Stimulated activated CD4-positive, alpha-beta T cell treated with anti-CD3 and anti-CD28 coated beads, Interleukin-4, amount 100 ng/mL, for 48 hours (primary cell): ENCODE measurements at places on chromosomes 1 and 21.

DNA sequence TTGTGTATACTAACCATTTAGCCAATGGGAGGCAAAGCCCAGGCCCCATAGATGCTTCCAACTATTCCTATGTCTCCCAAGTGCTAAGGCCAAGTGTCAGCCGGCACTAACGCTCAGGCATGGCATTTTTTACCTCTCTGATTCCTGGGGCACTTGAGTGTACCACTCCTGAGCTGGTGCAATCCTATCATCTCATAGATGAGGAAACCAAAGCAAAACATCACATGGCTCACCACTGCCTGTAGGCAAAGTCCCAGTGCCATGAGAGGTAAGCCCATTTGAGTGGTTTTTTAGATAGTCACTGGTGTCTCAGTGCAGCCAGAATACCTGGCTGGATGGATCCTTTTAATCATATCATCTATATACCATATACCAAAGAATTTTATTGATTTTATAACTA, 8.0 kb upstream of the CCN1 start:
- no peak for DNase-seq

DNA sequence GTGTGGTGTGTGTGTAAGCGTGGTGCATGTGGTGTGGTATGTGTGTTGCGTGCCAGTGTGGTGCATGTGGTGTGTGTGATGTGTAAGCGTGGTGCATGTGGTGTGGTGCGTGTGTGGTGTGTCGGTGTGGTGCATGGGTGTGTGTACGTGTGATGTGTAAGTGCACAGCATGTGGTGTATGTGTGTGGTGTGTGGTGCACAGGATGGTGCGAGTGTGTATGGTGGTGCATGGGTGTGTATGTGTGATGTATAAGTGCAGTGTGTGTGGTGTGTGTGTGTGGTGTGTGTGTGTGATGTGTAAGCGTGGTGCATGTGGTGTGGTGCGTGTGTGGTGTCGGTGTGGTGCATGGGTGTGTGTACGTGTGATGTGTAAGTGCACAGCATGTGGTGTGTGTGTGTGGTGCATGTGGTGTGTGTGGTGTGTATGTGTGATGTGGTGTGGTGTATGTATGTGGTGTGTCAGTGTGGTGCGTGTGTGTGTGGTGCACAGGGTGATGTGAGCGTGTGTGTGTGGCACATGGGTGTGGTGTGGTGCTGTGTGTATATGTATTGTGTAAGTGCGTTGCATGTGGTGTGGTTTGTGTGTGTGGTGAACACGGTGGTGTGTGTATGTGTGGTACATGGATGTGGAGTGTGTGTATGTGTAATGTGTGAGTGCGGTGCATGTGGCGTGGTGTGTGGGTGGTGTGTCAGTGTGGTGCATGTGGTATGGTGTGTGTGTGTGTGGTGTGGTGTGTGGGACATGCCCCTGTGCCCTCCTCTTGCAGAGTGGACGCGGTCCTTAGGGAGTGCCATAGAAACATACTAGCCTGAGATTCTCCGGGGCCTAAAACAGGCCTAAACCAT, 1.1 kb upstream of the C2CD2 start:
- DNase-seq, result no peak

DNA sequence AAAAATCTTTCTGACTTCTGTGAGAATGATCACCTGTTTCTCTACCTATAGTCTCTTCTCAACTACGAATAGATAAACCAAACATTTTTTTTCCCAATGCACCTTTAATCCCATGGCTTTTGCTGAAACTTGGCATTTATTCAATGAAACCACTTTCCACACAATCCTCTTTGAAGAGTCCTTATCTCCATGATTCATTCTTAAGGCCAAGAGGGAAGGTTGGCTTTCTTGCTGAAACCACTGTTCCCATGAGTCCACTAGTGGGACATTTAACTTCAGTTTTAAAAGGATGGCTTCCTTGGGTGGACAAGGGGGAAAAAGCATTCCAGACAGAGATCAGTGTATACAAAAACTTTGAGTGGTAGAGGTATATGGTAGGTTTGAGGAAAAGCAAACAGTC, 73.6 kb downstream of the CRB1 start:
- no peak for DNase-seq

DNA sequence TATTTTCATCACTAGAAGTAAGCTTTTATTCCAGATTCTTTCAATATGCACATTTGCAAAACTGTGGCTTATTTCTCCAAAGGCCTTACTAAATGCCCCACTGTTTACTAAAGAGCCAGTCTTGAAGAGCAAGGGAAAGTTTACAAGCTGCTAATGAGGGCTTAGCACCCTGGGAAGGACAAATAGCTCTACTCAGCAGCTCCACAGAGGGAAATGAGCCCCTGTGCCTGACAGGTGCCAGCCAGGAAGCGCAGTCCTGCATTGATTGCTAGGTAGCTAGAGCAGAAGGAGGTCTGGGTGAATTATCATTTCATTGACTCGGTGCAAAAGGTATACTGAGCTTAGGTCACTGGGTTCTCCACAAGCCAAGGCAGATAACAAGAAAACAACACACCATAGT, 307.0 kb downstream of the SETD4 start:
- no peak for DNase-seq

- no peak for DNase-seq
Measured at GRCh38 chr1:226675715-226676357, 63.2 kb downstream of the ITPKB start.

- DNase-seq, result no peak
Measured at GRCh38 chr1:111909030-111909429, 80.4 kb downstream of the KCND3 start.

DNA sequence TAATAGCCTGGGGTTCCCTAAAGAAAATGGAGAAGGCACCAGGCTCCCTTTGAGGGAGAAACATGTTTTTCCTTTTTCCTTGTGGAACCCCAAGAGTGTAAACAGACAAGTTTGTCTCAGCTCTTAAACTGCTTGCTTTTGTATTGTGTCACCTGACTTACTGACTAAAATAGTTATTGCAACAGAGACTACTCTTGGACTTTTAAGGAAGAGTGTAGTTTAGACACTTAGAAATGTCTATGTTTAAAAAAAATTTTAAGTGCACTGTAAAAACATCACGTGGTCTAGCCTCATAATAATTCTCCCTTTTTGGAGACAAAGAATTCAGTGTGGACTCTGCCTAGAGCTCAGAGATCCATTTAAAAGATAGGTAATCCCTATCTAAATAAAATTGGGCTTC, 141.1 kb downstream of the TRIM33 start:
- no peak for DNase-seq

DNA sequence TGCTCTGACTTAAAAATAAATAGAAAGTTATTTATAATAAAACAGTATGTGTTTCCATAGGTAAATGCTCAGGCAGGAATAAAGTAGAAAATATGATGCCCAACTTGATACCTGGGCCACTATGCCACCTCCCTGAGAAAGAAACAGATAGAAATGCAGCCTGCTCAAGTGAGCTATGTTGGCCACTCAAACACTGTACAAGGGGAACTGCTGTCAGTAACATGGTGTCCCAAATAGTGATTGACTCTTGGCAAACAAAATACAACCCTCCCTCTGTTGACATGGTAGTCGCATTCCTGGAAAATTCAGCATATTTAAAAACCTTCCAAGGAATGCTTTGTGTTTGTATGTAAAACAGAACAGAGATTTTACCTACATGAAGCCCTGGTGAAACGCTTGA, 66.9 kb upstream of the KCNE2 start:
- no peak for DNase-seq

DNA sequence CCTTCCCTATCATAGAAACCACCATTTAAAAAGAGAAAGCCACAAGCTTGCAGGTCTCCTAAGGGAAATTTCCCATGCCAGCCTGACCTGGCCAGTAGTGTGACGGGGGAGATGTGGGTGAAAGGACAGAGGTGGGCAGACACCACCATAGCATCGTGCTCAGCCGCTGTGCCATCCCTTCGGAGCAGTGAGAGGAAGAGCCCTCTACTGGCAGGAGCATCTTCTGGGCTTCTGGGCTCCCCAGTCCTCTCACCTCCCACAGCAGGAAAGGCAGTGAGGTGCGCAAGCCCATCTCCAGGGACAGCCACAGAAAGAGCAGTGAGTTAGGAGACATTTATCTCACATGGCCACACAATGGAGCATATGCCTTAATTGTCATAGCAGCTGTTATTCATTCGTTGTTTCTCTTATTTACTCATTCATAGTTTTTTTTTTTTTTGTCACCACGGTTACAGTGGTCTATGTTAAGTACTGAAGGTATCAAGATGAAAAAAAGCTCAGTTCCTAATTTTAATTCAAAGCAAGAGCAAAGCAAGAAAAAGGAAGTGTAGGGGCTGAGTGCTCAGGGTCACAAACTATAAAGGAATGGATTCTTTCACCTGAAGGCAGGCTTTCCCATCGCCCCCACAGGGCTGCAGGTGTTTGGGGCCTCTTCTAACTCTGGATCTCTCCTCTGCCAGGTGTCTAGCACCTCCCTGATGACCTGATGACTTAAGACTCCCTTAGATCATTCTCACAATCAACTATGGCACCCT, 48.8 kb upstream of the CAMK1G start:
- no peak for DNase-seq

DNA sequence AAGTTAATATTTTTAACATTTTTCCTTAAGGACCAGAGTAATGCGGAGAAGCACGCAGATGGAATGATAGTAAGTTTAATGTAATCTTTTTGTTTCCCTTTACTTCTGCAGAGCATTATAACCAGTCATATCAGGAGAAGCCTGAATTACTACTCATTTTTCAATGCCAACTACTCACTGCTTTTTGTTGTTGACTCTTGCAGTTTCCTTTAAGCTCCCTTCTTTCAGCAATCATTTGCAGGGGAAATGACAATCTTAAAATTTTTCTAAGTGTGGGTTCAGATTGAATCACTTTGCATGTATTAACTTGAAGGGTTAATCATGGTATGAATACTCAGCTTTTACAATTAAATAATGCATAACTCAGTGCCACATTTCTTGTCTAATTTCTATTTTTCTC, 122.2 kb downstream of the NRDC start:
- no peak for DNase-seq

DNA sequence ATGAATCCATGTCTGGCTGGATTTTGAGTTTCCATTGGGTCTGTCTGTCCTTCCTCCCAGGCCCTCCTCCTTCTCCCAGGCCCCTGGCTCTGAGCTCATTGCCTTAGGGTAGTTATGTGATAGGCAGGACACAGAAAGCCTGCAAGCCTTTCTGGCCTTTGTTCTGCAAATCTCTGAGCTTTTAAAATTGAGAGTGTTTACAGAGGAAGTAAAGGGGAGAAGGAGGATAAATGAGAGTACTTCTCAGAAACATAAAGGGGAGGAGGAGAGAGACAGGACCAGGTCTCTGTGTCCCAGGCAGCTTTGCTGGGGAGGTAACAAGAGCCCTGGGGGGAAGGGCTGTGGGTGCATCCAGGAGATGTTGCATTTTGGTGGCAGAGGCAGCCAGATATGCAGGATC, 126.7 kb downstream of the FOXD2 start:
- no peak for DNase-seq

DNA sequence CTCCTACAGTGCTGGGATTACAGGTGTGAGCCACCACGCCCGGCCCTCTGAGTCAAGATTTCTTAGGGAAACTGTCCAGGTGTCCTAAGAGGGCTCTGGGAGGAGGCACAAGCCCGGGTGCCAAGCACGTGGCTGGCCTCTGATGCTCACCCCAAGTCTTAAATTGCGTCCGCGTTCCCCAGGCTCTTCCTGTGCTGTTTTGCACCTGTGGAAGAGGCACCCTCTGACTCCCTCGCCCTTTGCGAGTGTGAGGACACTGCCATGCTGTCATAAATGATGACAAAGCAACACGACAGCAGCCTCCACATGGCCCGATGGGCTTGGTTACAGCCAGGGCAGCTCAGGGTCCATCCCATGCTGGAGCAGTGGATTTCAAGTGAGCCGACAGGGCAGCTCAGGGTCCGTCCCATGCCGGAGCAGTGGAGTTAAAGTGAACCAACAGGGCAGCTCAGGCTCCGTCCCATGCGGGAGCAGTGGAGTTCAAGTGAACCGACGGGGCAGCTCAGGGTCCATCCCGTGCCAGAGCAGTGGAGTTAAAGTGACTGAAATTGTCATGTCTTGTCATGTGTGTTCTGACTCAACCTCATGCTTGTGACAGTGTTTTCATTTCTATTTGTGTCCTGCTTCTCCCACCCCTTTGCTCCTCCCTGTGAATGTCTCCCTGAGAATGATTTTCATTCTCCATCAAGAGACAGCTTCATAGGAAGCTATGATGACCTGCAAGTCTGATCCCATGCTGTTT, 33.9 kb downstream of the PCNT start:
- DNase-seq, result no peak

DNA sequence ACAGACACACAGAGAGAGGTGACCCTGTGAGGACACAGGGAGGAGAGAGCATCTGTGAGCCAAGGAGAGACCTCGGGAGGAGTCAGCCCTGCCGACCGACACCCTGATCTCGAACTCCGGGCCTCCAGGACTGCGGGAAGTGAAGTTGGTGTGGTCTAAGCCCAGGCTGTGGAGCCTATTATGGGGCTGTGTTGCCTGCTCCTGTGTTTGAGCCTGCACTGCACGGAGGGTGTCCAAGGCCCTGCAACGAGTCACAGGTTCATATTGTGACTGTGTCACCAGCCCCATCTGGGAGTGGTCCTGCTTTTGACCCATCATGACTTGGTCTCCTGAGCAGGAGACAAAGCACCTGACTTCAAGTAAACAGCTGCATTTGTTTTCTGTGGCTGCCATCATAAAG, 186.0 kb upstream of the AJAP1 start:
- DNase-seq, result no peak

- no peak for DNase-seq
Measured at GRCh38 chr21:38841472-38841871, 35.7 kb downstream of the ETS2 start.

DNA sequence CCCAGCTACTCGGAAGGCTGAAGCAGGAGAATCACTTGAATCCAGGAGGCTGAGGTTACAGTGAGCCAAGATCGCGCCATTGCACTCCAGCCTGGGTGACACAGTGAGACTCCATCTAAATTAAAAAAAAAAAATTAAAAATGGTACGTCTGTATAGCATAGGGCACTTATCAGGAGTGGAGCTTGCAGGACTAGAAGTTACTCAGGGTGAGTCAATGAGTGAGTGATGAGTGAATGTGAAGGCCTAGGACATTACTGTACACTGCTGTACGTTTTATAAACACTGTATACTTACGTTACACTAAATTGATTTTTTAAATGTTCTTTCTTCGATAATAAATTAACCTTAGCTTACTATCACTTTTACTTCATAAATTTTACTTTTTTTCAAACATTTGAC, 183.6 kb downstream of the NR5A2 start:
- DNase-seq, result no peak

DNA sequence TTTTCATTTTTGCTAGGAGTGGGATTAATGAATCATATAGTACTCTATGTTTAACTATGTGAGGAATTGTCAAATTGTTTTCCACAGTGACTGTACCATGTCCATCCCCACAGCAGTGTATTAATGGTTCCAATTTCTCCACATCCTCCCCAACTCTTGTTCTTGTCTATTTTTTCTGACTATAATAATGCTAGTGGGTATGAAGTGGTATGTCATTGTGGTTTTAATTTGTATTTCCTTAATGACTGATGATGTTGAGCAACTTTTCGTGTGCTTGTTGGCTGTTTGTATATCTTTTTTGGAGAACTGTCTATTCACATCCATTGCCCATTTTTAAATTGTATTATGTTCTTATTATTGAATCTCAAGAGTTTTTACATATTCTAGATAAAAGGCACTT, 10.0 kb upstream of the KPRP start:
- no peak for DNase-seq
